ENCODE measurements at places on chromosomes 2 and 18.

- DNase-seq, result no peak
Measured at GRCh38 chr18:10182009-10182624, 268.3 kb downstream of the VAPA start.

DNA sequence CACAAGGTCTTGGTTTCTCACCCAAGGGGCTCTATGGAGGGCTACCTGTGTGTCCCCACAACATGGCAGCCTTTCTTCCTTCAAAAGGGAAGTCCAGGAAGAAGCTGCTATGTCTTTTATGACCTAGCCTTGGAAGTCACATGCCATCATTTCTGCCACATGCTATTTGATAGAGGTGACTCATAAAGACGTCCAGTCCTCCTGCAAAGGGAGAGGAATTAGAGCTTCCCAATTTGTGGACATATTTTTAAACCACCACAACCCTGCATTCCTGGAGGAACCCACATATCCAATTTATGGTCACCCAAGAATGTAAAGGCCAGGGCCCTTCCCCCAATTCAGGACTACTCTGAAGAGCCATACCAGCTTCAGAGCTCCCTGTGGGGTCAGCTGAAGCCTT is 246.2 kb downstream of the CYP26B1 start:
- no peak for DNase-seq

- no peak for DNase-seq
Measured at GRCh38 chr2:170554278-170554955, 160.7 kb upstream of the SP5 start.

GRCh38 chr2:105144152-105144940 is 97.2 kb upstream of the GPR45 start:
- DNase-seq, result no peak

- no peak for DNase-seq
Measured at GRCh38 chr18:22314420-22314819, 103.3 kb downstream of the CTAGE1 start.

All from stimulated activated CD4-positive, alpha-beta T cell treated with anti-CD3 and anti-CD28 coated beads, Interleukin-15, amount 100 ng/mL, for 1 hour (primary cell).